Hepatic stellate cell (primary cell): ENCODE measurements at places on chromosomes 2 and 18.

- no peak for DNase-seq
Observed at GRCh38 chr2:8537562-8538155, 144.2 kb upstream of the ID2 start.

- DNase-seq: no peak
Observed at GRCh38 chr2:143229952-143230351, 100.7 kb downstream of the ARHGAP15 start.

GRCh38 chr2:232203166-232203891, 175.2 kb upstream of the ALPP start:
- no peak for DNase-seq

GRCh38 chr2:182404975-182405561, 21.8 kb downstream of the PDE1A start:
- no peak for DNase-seq

GRCh38 chr2:57429831-57430230, 616.8 kb upstream of the VRK2 start:
- DNase-seq: no peak
